Memory B cell (primary cell): ENCODE measurements at places on chromosomes 2 and 18.

- DNase-seq = no peak
These were observed 194.2 kb upstream of the PKDCC start for GRCh38 chr2:41853427-41854191.

DNA sequence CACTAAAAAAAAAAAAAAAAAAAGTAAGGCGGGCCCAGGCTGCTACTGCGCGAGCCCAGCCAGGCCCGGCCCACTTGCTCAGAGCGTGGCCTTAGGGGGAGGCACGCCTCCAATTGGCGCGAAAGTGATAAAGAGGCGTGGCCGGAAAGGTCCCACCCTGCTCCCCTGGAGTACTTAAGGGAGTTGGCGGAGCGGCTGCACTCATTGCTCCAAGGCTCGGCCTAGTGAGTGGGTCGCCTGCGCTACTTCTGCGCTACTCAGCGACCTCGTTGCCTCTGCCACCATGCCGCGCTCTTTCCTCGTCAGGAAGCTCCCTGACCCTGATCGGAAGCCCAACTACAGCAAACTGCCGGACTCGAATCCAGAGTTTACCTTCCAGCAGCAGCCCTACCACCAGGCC, 36.9 kb downstream of the UNC80 start:
- DNase-seq = no peak

DNA sequence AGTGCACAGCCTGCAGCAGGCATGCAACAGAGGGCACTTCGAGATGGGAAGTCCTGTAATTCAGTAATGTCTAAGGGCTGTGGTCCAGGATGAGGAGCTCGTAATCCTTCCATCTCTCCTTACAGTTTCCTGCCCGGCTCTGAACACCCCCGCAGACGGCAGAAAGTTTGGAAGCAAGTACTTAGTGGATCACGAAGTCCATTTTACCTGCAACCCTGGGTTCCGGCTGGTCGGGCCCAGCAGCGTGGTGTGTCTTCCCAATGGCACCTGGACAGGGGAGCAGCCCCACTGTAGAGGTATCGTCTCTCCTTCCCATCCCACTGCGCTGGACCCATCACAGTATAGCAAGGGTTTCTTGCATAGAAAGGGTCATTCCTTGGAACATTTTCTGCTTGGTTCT, 26.7 kb downstream of the FBLN7 start:
- no peak for DNase-seq

GRCh38 chr2:11530864-11531465, 2.9 kb upstream of the GREB1 start:
- DNase-seq = no peak

- no peak for DNase-seq
These were observed 16.5 kb upstream of the GPR155 start for GRCh38 chr2:174503161-174503809.

DNA sequence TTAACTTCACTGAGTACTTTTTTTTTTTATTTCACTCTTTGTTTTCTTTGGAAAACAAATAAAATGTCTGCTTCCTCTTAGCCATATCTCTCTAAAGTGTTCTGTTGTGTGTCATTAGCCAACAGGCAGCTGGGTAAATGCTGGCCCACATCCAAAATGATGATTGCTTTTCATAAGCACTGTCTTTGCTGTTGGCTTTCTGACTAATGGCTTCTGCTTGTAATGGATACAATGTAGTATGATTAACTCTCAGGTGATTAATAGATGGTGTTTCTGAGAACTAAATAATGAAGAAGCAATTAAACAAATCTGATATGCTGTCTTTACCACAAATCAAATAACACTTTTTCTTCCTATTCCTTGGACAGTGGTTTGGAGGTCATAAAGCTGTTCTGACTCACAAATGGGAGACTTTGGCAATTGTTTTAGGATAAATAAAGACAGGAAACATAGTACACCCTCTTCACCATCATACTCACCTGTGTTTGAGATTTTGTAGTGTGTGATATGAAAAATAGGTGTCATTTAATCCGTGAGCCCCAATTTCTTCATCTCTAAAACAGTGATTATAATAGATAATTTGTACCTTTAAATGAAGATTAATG, 888.4 kb downstream of the TSN start:
- no peak for DNase-seq
